ENCODE measurements at places on chromosomes 2 and 18.

GRCh38 chr2:98734162-98734561 lies 3.2 kb upstream of the MGAT4A start:
- DNase-seq = no peak

GRCh38 chr2:9800639-9800974 lies 42.7 kb upstream of the TAF1B start:
- no peak for DNase-seq

GRCh38 chr2:5569256-5569655 lies 122.9 kb upstream of the SOX11 start:
- DNase-seq = no peak

DNA sequence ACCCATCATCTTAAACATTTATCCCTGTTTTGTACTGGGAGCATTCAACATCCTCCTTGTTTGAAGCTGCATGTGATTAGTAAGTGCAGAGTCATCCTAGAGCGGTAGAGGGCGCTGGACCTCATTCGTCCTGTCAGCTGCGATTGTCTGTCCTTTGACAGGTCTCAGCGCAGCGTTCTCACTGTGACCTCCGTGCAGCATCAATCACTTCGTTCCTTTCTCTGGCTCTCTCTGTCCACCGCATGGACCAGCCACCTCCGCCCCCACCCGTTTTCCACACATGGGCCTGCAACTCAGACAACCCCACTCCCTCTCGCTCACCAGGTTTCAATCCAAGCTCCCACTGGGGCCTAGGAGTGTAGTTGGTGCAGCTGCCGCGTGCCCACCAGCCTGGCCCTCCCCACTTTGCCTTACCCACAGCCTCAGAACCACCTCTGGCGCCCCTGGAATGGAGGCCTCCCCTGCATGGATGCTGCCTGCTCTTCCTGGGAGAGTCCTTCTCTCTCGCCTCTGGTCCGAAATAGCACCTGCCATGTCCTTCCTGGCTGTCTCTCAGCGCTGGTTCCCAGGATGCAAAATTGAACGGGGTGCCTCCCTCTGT lies 90.5 kb downstream of the NDUFA10 start:
- DNase-seq = no peak
